Gastroesophageal sphincter (tissue), 4 donors: ENCODE measurements at places on chromosomes 16 and 17. TPM values are rescaled to one million over a fixed set of nuclear protein-coding genes. Genes with fewer than 3 reads are reported as not detected.
A peak's percentile ranks its signal among the peaks of the same experiment; 100 is the strongest.

DNA sequence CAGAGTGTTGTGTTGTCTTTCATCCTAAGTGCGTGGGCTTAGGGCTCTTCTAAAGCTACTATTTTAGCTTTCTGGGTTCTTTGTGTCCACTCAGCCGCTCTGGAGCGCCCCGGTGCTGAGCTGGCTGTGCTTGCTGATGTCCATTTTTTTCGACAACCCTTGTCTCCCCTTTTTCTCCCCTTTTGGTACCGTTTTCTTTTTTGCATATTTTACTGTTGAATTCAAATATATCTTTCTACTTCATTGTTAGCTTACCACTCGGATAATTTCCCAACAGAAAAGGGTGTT lies 1.2 kb downstream of the SRRM2 start:
- no peak for ATAC-seq

DNA sequence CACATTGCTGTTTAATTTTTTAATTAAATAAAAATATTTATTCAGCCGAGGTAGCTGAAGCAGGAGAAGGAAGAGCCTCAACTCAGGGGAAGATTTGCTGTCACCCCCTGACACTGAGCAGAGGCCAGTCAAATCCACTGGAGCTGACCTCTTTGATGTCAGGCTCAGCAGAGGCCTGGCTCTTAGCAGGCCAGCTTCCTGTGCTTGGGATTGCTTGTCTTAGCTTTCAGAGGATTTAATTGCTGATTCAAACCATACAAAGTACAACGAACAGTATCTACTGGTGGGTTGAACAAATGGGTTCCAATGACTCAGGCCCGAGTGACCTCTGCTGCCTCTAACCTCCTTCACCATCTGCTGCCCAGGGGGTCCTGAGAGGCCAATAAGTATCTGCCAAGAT lies 417.0 kb upstream of the HSBP1 start:
- no peak for ATAC-seq

- peak; percentile 74 for ATAC-seq
Measured at GRCh38 chr17:79393358-79394052, 217.3 kb downstream of the RBFOX3 start.

GRCh38 chr16:2852003-2852730 lies 5.8 kb downstream of the PRSS22 start:
- no peak for ATAC-seq

EVPLL gene
- not detected for total RNA-seq
